ENCODE measurements at places on chromosomes 11 and 22.

GRCh38 chr11:8192896-8193209 is 24.0 kb upstream of the RIC3 start:
- no peak for DNase-seq

- no peak for DNase-seq
Observed at GRCh38 chr11:62181097-62181496, 8.9 kb upstream of the SCGB1D1 start.

DNA sequence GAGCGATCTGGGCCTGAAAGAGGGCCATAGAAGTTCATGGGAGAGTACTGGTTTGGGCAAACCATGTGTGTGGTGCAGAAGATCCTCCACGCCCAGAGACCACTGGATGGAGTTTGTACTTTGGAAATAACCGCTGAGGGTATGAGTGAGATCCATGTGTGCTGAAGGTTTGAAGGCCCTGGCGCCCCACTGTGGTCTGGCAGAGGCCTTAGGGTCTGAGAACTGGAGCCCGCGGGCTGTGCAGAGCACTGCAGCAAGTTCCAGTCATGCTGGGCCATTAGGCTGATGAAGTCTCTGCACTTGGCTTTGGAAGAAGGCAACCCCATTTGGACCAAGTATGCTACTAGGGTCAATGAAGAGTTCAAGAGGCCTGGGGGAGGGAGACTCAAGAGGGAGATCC is 186.4 kb downstream of the BUD13 start:
- DNase-seq: no peak

GRCh38 chr22:37526376-37526775 is 7.2 kb upstream of the CARD10 start:
- no peak for DNase-seq

- DNase-seq: no peak
Observed at GRCh38 chr11:32615422-32615821, 31.8 kb downstream of the EIF3M start.

- no peak for DNase-seq
Observed at GRCh38 chr11:81874635-81875034, 859.0 kb downstream of the FAM181B start.

- DNase-seq: no peak
Observed at GRCh38 chr11:112106070-112106469, 19.4 kb downstream of the SDHD start.

- no peak for DNase-seq
Observed at GRCh38 chr11:65554842-65555430, 3.2 kb downstream of the LTBP3 start.

- no peak for DNase-seq
Observed at GRCh38 chr11:61392981-61393595, 701 bp downstream of the TMEM216 start.

GRCh38 chr11:35986947-35987346 is 43.1 kb downstream of the LDLRAD3 start:
- no peak for DNase-seq

GRCh38 chr11:78289552-78290292 is 101.0 kb downstream of the USP35 start:
- no peak for DNase-seq

- DNase-seq: no peak
Observed at GRCh38 chr11:44702889-44703288, 23.9 kb upstream of the TSPAN18 start.

DNA sequence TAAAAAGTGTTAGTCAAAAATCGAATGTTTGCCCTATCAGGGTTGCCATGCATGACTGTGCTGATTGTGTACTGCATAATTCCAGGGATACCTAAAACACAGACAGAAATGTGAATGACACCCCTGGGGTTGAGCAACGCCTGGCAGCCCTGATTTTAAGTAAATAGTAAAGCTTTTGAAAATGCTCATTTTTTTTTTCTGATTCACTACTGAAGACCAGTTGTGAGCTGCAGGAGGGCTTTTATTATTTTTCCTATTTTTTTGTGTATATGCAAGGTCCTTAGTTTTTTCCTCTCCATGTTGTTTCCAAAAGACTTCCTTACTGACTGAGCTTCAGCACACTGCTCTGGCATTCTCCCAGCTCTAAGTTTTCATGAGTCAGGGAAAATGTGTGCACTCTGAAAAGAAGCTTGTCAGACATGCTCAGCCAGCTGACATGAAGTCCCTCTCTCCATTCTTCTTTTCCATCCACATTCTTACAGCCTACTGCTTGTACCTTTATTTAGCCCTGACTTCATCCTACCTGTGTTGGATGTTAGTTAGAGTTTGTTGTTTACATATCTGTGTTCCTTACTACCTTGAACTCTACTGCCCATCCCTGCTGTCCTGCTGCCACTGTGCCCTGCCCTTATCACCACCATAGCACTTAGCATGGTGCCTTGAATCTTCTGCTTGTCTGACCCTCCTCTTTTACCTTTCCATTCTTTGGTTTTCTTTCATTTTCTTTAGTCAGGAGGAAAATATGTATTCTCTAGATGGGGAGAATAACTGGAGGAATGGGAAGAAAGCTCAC is 79.5 kb downstream of the HORMAD2 start:
- DNase-seq: no peak

DNA sequence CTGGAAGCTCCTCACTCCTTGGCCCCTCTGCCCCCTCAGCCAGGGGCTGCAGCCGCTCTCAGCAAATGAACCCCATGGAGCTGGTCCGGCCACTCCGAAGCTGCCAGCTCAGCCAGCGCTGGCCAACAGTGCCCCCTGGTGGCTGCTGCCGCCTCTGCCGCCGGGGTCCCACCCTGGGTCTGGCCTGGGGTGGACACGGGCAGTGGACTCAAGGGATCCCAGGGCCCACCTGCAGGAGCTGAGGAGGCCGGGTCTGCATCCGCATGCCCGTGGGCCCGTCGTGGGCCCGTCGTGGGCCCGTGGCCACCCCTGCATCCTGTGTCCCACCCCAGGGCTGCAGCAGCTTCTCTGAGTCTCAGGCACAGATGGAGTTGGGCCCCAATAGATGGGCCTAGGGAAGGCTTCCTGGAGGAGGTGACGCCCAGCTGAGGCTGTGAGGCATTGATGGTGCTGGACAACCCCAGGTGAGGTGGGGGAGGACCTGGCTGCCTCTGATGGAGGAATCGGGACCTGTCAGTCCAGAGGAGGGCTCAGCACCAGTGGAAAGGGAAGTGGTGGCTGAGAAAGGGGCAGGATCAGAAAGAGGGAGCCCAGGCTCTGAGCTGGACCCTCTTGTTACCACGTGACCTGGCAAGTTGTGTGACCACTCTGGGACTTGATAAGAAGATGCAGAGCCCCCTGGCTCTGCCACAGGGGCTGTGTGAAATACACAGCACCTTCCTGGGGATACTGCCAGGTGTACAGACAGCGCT is 522.3 kb downstream of the BRD1 start:
- DNase-seq: peak; percentile 65

- no peak for DNase-seq
Observed at GRCh38 chr22:23831781-23832180, 7.0 kb downstream of the DERL3 start.

DNA sequence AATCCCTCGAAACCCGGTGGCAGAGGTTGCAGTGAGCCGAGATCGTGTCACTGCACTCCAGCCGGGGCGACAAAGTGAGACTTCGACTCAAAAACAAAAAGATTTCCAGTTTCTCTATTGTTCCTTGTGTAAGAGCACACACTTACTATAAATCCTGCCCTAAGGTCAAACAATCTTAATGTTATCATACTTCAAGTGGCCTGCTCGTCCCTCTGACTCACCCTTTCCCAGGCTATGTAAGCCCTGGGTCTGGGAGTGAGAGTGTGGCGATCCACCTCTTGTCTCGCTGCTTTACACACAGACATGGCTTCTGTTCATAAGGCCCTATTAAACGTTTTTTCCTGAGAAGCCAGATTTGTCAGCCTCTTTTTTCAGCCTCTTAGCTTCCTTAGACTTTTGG is 24.4 kb upstream of the A4GALT start:
- DNase-seq: no peak

DNA sequence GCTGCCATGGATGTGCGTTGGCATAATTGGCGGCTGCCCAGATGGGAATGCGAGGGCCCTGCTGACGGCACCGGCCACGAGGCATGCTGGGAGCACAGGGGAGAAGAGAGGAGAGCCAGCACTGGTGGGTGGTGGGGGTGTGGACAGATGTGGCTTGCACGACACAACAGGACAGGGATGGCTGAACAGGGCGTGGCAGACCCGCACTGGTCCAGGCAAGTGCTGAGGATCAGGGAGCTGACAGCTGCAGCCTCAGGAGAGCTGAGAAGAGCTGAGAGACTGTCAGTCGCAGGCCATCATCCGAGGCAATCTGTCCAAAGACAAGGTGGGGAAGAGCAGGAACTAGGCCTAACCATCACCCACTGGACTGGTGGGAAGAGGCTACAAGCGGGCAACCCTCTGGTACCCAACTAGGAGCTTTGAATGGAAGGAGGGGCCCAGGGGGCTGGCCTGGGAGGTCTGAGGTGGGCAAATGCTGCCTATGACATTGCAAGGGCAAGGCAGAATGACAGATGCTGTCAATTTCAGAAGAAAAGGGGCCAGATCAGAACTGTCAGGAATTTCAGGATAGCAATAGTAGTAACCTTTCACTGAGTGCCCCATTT is 2.4 kb downstream of the GNB1L start:
- no peak for DNase-seq

DNA sequence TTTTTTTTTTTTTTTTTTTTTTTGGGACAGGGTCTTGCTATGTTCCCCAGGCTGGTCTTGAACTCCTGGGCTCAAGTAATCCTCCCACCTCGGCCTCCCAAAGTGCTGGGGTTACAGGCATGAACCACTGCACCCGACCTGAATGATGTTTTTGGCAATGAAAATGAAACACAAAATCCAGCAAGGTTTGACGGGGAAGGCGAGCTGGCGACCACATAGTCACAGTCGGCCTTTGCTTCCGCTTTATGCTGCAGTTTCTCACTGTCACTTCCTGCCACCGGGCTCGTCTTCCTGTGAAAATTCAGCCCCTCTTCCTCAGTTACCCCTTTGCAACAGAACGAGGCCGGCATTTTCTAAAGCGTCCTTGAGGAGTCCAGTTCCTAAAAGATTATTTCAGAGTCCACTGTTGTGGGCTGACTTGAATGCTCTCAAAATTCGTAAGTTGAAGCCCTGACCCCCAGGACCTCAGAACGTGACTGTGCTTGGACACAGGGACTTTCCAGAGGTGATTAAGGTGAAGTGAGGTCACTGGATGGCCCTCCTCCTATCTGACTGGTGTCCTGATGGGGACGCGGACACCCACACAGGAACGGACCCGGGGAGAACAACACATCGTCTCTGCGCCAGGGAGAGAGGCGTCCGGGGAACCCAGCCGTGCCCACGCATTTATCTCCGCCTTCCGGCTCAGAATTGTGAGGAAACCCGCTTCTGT is 2.9 kb upstream of the BID start:
- peak; percentile 48 for DNase-seq

GRCh38 chr11:12675951-12676711 is 1.9 kb downstream of the TEAD1 start:
- DNase-seq: no peak

GRCh38 chr11:71418643-71419042 is 29.6 kb downstream of the DHCR7 start:
- DNase-seq: no peak
